ENCODE measurements at places on chromosomes 5 and 9.

DNA sequence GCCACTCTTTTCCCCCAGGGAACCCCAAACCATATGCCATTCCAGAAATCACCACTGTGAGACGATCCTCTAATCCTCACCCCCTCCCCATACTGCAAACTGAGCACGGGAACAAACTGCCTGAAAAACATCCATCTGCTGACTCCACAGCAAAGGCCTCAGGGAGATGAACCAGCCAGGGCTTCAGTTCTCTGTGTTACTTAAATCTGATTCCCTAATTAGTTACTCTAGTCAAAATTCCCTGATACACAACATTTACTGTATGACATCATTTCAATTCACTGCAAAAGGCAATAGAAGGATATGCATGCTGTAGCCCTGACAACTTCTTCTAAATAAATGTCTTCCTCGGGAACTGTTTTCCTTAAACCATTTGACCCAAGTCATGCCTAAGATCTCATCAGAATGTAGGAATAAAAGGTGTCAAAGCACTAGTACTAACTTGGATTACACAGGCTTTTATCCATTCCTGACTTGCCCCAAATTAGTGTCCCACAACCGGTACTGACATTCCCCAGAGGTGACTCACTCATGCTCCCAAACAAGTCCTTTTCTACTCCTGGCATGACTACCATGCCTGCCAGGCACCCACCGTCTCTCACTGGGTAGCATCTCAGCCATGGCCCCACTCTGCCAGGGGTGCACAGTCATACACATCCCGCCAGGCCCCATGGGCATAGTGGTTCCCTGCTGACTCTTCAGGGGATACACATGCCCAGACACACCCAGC lies 35.0 kb downstream of the MTX3 start:
- H3K4me1 ChIP-seq: no peaks in the 10 kb centered on the region
- H3K36me3 ChIP-seq: no peaks in the 10 kb centered on the region
- no peak overlapping the region for H3K27ac ChIP-seq
- no peaks in the 10 kb centered on the region for H3K27me3 ChIP-seq
- H3K4me3 ChIP-seq: no peak overlapping the region

GRCh38 chr5:145908206-145908960 lies 28.0 kb upstream of the SH3RF2 start:
- peaks cover 3% of the 10 kb centered on the region for H3K4me1 ChIP-seq
- no peaks in the 10 kb centered on the region for H3K36me3 ChIP-seq
- H3K27me3 ChIP-seq: peaks cover 22% of the 10 kb centered on the region
- H3K27ac ChIP-seq: no peak overlapping the region

- H3K27ac ChIP-seq: no peak overlapping the region
- no peaks in the 10 kb centered on the region for H3K36me3 ChIP-seq
- DNase-seq: no peak
- peaks cover 10% of the 10 kb centered on the region for H3K27me3 ChIP-seq
Observed at GRCh38 chr9:35864695-35865255, 5.4 kb downstream of the OR13J1 start.

DNA sequence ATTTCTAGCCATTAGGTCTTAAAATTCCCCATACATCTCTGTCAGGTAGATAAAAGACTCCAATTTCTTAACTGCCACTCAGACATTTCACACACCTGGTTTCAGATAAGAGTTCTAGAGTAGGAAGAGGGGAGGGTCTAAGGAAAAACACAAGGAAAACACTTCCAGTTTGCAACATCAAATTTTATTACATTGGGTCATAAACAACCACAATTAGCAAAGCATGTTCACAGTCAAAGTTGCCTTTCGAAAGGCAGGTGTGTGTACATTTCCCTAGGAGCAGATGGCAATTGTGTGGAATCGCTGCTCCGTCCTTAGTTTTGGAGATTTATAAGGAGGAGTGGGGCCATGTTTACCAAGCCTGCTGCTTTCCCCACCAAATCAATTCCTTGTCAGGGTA lies 120.8 kb downstream of the DMRT2 start:
- no peaks in the 10 kb centered on the region for H3K4me1 ChIP-seq
- H3K4me3 ChIP-seq: no peak overlapping the region
- H3K27ac ChIP-seq: no peak overlapping the region
- no peaks in the 10 kb centered on the region for H3K27me3 ChIP-seq

DNA sequence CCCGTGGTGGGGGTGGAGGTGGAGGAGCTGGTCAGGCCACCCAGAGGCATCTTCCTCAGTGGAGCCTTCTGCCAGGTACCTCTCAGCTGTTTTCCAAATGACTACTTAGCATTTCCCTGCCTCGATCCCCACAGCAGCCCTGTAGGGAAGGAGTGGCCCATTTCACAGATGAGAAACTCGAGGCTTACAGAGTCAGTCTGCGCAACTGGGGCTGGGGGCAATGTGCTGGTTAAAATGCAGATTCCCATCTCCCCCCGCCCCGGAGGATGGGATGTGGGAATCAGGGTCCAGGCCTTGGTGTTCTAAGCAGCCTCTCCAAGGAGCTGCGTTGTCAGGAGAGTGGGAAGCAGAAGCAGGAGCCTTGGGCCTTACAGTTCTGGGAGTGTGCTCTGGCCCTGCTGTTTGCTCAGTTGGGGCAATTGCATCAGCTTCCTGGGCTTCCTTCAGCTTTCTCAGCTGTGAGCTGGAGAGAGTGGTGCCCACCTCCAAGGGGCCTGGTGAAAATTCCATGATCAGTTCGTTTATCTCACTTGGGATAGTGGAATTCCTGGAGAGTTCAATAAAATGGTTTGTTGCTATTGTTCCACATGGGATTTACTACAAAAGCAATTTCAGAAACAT lies 19.4 kb downstream of the ERGIC1 start:
- peaks cover 18% of the 10 kb centered on the region for H3K4me1 ChIP-seq
- H3K27me3 ChIP-seq: no peaks in the 10 kb centered on the region
- no peak for DNase-seq
- no peak overlapping the region for H3K27ac ChIP-seq
- no peaks in the 10 kb centered on the region for H3K36me3 ChIP-seq

Data from T-helper 2 cell treated with Interferon-gamma antibody and Interleukin-4, amounts not matched to agents 5 μg/mL and 100 μg/mL, for 36 hours (primary cell).